ENCODE measurements at places on chromosomes 2 and 18. TPM values are rescaled to one million over a fixed set of nuclear protein-coding genes. Genes with fewer than 3 reads are reported as not detected.

The KCNG3 gene
- 0.20 TPM for total RNA-seq

The MPPE1 gene
- 22.7 TPM for total RNA-seq

The CRYGD gene
- not detected for total RNA-seq

The SIX2 gene
- 0.39 TPM for total RNA-seq

The ACKR3 gene
- 27.3 TPM for total RNA-seq

The CYP27A1 gene
- total RNA-seq, result 10.8 TPM

The NDC80 gene
- total RNA-seq, result 9.8 TPM

The GCG gene
- not detected for total RNA-seq

The AGAP1 gene
- total RNA-seq, result 25.6 TPM

The UNC80 gene
- total RNA-seq, result 0.79 TPM

The DGUOK gene
- 25.5 TPM for total RNA-seq

The TM4SF20 gene
- not detected for total RNA-seq

The MC5R gene
- total RNA-seq, result not detected

The ANKRD30B gene
- total RNA-seq, result 0.20 TPM

The SERPINB12 gene
- 64.6 TPM for total RNA-seq

The ZNF396 gene
- total RNA-seq, result 1.6 TPM

The LBX2 gene
- total RNA-seq, result 0.20 TPM

The TCF23 gene
- 0.20 TPM for total RNA-seq

The KDM3A gene
- total RNA-seq, result 97.0 TPM

The DNAH6 gene
- 0.30 TPM for total RNA-seq

The SLC4A3 gene
- 2.5 TPM for total RNA-seq

The RIT2 gene
- not detected for total RNA-seq

The COLEC11 gene
- total RNA-seq, result not detected

The SLC30A3 gene
- total RNA-seq, result 0.10 TPM

The RAB31 gene
- total RNA-seq, result 31.1 TPM

The CIB4 gene
- not detected for total RNA-seq

The PKDCC gene
- total RNA-seq, result 48.9 TPM

The GALR1 gene
- total RNA-seq, result 2.1 TPM

The EFHD1 gene
- 2.7 TPM for total RNA-seq

The FHL2 gene
- total RNA-seq, result 31.5 TPM

The UGT1A10 gene
- total RNA-seq, result not detected

The ACTG2 gene
- 5.1 TPM for total RNA-seq

The PLEK gene
- total RNA-seq, result 12.8 TPM

The UGT1A4 gene
- not detected for total RNA-seq

The SLC19A3 gene
- 18.3 TPM for total RNA-seq

The ARHGEF4 gene
- 19.9 TPM for total RNA-seq

The GPR75 gene
- 2.3 TPM for total RNA-seq

The PLEKHM3 gene
- total RNA-seq, result 16.3 TPM

The EVX2 gene
- not detected for total RNA-seq

The PAX3 gene
- 11.9 TPM for total RNA-seq

The KCNS3 gene
- total RNA-seq, result 17.8 TPM

The NAT8 gene
- not detected for total RNA-seq
